Smooth muscle cell of the brain vasculature (primary cell): ENCODE measurements at places on chromosomes 4 and X.
A peak's percentile ranks its signal among the peaks of the same experiment; 100 is the strongest.

- DNase-seq = no peak
These were observed 781.4 kb downstream of the PCDH18 start for GRCh38 chr4:136750897-136751296.

DNA sequence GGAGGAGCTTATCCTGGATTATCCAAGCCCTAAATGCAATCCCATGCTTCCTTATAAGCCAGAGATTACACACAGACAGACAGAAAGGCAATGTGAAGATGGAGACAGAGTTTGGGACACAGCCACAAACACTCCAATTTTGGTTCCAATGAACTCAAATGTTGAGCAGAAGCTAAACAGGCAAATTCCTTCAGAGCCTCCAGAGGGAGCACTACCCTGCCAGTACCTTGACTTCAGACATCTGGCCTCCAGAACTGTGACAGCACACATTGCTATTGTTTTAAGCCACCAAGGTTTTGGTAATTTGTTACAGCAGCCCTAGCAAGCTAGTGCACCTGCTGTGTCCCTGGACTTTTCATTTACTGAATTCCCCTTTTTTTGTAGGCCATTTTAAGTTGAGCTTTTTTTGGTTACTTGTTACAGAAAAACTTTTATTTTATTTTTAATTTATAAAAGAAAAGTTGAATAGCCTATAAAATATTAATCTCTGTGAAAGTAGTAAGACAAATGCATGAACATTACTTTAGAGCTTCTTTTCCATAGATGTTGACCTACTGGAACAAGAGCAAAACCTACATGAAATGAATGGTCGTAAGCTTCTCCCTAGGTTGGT is 33.4 kb upstream of the SRD5A3 start:
- DNase-seq = no peak

GRCh38 chr4:14701896-14702295 is 300.4 kb upstream of the CPEB2 start:
- no peak for DNase-seq

DNA sequence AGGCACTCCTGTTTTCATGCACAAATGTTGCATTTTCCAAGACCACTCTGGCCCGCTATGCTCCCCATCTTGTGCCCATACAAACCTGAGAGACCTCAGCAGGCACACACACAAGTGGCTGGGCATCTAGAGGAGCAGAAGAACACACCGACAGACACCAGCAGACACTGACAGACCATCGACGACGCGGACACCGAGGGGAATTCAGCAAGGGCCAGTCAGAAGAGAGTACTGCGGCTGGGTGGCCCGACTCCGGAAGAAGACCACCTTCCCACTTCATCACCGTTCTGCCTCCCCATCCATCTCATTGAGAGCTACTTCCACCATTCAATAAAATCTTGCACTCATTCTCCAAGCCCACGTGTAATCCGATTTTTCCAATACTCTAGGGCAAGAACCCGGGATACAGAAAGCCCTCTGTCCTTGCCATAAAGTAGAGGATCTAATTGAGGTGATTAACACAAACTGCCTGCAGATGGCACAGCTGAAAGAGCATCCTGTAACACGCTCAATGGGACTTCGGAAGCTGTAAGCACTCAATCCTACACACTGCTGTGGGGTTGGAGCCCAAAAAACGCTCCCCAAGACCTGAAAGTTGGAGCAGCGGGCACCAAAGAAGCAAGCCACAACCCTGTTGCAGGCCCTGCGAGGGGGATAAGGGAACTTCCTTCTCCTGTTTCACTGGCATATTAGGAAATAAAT is 780.9 kb downstream of the ARAP2 start:
- no peak for DNase-seq

DNA sequence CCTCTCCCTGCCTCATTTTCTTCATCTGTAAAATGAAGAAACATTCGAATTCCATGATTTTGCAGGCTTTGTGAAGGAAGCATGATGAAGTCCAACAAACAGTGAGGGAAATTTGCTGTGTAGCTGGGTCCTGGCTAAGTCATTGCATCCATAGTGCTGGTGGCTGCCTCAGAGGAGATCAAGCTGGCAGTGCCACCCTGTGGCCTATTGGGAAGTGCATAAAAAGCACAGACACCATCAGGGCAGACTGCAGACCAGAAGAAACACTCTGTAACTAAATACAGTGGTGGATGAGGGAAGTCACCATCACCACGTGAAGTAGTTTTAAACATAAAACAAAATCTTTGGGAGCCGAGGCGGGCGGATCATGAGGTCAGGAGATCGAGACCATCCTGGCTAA is 40.7 kb upstream of the DDX3X start:
- no peak for DNase-seq

- peak; percentile 12 for DNase-seq
These were observed 660.3 kb upstream of the PITX2 start for GRCh38 chr4:111283066-111283677.

GRCh38 chrX:10217198-10217597 is 60.4 kb downstream of the CLCN4 start:
- DNase-seq = no peak

- no peak for DNase-seq
These were observed 9.5 kb downstream of the OGT start for GRCh38 chrX:71542411-71542810.

DNA sequence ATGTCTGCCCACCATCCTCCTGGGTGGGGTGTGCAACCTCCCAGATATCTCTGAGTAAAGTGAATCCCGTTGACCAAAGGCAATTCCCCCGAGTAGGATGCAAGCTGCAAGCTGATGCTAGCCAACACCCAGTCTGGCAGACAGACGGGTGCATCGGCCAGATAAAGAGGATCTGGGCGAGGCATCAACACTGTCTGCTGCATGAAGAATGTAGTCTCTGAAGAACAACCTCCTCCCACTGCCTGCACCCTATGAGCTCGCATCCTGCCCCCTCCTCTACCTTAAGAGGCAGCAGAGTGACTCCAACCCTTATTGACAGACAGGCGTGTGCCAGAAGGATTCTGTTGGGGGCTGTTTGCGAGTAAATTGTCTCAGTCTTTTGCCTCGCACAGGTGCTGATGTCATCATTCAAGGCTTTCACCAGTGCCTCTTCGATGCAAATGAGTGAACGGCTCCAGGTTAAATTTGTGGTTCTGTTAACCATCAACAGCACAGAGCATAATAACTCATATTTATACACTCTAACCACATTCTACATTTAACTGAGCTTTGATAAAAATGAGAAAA is 546.9 kb downstream of the BCOR start:
- no peak for DNase-seq

DNA sequence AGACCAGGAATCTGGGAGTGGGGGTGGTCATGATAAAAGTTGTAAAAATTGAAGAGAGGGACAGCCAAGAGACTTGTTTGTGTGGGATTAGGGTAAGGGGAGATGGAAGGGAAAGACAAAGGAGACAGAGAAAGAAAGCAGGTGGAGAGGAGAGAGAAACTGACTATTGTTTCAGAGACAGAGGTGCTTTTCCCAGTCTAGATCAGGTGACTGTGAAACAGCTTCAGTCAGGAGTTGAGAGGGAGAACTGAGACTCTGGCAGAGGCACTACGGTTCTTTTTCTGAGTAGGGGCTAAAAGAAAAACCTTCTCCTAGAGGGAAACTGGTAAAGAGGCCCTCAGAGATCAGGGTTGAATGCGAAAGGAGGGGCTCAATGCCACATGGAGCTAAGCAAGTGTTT is 106.4 kb downstream of the KDR start:
- DNase-seq = no peak

DNA sequence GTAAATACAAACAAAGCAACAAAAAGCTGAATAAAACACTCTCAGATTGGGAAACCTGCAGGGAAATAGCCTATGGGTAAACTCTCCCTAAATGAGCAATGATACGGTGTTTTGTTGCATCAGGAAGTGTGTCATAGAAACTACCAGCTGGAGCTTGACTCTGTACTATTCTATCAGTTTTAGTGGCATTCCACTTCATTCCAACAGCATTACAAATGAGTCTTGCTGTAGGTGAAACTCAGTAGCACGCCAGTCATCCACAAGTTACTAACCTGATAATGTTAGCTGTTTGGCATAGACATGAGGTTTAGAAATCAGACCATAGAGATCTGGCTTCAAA is 24.9 kb downstream of the FGFBP1 start:
- DNase-seq = no peak

DNA sequence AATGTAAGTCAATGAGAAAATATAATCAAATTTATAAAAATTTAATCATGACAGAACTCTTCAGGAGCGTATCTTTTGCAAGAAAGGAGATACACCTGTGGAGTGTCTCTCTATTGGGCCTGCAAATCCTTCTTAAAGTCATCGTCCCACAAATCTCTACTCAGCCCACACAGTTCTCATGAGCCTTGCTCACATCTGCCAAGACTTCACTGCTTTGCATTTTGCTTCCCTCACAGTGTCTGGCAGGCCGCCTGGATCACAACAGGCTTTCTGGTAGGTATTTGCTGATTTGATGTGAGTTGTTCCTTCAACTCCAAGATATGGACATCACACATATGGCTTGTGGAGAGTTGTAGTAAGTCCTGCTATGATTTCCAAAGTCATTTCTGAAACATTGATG is 183.1 kb upstream of the ARX start:
- no peak for DNase-seq

GRCh38 chr4:85632981-85633380 is 158.0 kb downstream of the ARHGAP24 start:
- DNase-seq = no peak

DNA sequence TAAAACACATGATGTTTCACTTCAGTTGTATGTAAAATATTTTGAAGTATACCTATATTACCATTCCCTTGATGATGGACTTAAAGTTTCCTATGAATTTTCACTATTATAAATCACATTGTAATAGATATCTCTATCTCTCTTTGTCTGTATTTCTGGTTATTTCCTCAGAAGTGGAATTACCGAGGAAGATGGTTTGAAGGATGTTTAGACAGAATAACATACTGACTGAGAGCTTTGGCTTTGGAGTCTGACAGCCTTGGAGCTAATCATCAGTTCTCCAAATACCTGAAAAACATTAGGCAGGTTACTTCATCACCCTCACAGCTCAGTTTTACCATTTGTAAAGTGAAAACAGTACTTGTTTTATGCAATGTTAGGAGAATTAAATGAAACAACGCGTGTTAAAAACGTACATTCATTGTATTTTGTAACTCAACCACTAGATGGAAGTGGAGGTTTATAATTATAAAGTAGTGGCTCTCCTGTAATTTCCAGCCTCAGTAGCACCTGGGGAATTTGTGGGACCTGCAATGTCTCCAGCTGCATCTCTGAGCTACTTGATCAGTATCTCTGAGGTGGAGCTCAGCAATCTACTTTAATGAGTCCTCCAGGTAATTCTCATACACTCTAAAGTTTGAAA is 14.3 kb downstream of the JCHAIN start:
- DNase-seq = peak; percentile 6

- DNase-seq = no peak
These were observed 655.7 kb upstream of the INTU start for GRCh38 chr4:126976850-126977632.

DNA sequence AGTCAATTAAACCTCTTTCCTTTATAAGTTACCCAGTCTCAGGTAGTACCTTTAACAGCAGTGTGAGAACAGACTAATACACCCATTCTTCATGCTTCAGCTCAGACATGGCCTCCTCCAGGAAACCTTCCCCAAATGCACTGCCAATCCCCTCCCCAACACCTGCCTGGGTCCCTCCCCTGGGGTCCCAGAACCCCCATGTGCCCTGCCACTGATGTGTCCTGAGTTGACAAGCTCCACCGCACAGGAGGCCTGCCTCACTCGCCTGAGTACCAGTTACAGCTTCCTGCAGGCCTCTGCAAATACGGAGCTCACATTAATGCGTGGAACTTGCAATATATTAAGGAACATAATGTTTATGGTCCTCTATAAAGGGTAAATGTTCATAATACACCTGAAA is 34.9 kb upstream of the CRMP1 start:
- no peak for DNase-seq

- DNase-seq = no peak
These were observed 54.9 kb upstream of the IRF2 start for GRCh38 chr4:184529283-184529682.

DNA sequence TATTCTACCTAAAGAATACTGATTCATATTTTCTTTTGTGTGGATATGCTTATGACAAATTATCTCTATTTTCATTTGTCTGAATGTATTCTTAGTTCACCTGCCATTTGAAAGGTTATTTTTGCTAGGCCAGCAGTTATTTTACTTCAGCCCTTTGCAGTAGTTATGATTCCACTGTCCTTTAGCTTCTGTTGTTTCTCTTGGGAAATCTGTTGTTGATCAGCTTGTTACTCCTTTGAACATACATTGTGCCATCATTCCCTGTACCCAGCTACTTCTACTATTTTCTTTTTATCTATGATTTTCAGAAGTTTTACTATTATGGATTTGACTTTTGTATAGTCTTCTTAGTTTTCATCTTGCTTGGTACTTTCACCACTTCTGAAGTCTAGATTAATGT is 37.2 kb downstream of the RBM46 start:
- no peak for DNase-seq

- DNase-seq = no peak
These were observed 40.0 kb downstream of the TXK start for GRCh38 chr4:48093991-48094416.

GRCh38 chr4:73844345-73844744 is 7.9 kb downstream of the CXCL6 start:
- no peak for DNase-seq

DNA sequence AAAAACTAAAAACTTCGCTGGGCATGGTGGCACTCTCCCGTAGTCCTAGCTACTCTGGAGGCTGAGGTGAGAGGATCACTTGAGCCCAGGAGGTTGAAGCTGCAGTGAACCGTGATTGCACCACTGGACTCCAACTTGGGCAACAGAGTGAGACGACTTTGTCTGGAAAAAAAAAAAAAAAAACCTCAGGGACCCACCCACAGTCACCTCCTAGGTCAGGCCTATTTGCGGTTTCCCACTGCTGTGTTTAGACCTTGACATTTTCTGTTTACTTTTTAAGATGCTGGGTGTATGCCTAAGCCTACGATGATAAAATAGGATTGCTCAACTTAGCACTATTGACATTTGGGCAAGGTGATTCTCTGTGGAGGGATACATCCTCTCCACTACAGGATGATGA is 197.4 kb upstream of the TBL1X start:
- no peak for DNase-seq

- no peak for DNase-seq
These were observed 67.4 kb upstream of the SCML1 start for GRCh38 chrX:17669891-17670290.
